NCI-H774 (cell line): ENCODE measurements at places on chromosomes 2 and 18.

DNA sequence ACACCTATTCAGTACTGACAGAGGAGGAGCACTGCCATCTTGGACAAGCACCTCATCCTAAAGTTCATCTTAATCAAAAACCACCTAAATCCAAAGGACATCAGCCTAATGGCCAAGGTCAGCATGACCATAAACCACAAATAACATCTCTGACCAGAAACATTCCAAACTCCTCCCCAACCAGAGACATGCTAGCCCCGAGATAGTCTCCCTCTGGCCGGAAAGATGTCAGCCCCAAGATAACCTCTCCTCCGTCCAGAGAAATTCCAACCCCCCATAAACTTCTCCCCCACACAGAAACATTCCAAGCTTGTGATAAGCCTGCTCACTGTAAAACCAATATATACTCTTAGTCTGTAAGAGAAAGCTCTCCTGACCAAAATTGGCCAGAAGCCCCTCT lies 260.6 kb downstream of the CLIP4 start:
- DNase-seq: no peak

DNA sequence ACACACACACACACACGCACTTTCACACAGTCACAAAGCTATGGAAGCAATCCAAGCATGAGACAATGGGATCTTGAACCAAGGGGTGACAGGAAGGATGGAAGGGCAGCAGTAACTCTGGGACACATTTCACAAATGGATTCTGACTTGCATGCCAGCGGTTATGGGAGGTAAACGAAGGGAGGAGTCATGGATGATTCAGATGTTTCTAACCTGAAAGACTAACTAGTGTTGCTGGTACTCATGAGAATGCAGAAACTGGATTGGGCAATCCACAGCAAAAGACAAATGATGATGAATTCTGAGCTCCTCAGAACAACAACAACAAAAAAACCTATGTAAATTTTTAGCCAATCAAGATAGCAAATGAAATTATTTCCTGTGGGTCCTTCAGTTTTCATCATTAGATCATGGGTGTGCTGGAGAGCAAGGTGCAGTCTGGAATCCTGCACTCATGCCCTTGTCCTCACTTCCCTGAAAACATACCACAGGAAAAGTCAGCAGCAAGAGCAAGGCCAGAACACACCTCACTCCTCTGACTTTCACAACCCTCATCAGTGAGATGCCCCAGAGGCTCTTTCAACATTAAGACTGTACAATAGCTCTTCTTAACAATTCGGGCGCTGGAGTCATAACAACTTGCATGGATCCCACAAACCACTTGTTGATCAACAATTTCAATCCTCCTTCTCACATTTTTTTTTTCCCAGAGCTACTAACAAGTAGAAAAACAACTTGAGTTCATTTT lies 32.6 kb downstream of the ABCA12 start:
- no peak for DNase-seq

GRCh38 chr2:200373973-200374416 lies 67.5 kb downstream of the SPATS2L start:
- peak; percentile 42 for DNase-seq

GRCh38 chr2:129135017-129135416 lies 816.3 kb upstream of the HS6ST1 start:
- DNase-seq: no peak

GRCh38 chr2:197324801-197325200 lies 14.2 kb upstream of the ANKRD44 start:
- DNase-seq: no peak

DNA sequence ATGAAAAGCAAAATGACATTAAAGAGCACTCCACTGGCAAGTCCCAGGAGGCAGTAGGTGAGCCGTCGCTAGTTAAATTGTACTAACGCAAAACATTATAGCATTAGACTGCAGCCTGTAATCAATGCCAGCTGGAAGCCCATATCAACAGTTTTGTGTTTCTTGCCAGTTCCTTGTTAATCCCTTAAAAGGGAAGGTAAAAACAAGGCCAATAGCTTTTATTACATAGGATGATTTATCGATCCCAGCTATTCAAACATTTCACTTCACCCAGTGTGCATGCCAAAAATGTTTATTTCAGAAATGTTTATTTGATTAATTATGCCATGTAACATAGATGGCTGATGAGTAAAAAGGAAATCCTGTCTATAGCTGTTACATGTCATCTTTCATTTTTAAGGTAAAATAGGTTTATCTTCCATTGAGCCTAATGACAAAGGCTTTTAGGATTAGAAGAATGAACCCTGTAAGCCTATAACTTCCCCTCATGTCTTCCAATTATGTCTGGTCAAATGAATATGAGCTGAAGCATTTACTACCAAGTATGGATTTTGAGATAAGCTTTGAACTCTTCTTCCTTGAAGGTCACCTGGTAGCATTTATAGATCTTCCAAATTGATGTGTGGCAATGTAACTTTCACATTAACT lies 591.2 kb downstream of the RNF144A start:
- no peak for DNase-seq

DNA sequence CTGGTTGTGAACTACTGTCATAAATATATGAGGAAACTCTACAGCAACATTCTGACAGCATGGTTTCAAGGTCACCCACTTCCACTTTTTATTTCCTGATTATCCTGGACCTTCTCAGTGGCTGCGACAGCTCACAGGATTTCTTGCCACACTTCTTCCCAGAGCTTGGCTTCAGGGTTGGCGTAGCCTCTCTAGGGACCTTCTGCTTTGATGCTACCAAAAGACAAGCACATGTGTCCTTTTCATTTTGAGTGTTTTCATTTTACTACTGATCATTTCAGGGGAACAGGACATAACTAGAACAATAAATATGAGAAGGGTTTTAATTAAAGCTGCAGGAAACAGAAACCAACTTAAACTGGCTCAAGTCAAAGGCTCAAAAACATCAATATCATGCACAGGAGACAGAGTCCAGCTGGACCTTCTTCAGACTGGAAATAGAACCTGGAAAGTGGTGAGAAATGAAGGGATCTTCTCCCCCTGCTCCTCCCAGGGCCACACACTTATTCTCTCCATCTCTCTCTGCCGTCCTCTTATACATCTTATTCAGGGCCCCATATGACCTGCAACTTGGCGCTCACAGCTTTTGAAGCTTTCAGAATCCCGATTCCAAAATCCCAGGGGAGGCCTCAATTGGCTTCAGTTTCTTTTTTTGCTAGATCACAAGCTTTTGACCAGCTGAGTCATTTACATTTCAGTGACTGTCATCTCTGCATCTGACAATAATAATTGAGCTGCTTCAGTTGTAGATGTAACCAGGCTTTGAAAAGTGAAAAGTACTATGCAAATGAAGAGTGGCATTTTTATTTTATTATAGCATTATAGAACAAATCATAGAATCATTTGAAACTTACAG lies 9.7 kb downstream of the VIT start:
- DNase-seq: no peak

DNA sequence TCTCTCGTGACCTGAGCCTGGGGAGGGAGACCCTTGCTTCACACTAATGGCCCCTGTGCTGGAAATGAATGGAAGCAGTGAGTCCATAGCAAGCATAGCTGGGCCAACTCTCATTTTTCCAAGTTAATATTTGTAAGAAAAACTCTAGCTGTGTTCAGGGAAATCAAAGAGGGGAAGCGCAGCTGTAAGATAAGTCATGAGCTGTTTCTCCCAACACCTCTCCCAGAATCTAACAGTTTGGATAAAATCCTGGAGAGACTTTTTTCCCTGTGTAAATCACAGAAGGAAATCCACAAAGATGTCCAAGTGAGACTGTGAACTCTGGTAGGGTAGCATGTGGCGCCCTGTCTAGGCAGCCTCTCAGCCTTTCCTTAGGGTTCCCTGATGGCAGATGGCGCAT lies 27.2 kb downstream of the EDAR start:
- DNase-seq: no peak
